Right atrium auricular region (tissue), 2 donors: ENCODE measurements at places on chromosomes 7 and 10. TPM values are rescaled to one million over a fixed set of nuclear protein-coding genes. Genes with fewer than 3 reads are reported as not detected.

PON3 gene
- total RNA-seq = 1.7 TPM

UTF1 gene
- total RNA-seq = not detected

DNA sequence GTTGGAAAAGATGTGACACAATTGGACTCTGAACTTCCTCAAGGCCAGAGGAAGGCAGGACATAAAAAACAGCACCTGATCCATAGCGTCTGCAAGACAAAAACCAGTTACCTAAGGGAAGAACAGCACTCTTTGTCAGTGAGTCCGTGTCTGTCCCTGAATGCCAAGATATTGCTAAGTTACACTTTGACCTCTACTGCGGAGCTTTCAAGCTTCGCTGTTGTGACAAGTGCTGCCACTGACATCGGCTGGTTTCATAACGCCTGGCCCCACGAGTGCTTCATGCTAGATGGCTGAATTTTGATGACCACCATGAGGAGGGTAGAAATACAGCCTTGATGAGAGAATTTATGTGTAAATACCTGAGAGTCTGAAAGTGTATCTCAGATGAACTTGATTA is 49.7 kb upstream of the JAZF1 start:
- DNase-seq = no peak

GRCh38 chr7:37265006-37265405 is 183.7 kb downstream of the ELMO1 start:
- DNase-seq = no peak

OR2A25 gene
- not detected for total RNA-seq

SUV39H2 gene
- total RNA-seq = 1.9 TPM

DNA sequence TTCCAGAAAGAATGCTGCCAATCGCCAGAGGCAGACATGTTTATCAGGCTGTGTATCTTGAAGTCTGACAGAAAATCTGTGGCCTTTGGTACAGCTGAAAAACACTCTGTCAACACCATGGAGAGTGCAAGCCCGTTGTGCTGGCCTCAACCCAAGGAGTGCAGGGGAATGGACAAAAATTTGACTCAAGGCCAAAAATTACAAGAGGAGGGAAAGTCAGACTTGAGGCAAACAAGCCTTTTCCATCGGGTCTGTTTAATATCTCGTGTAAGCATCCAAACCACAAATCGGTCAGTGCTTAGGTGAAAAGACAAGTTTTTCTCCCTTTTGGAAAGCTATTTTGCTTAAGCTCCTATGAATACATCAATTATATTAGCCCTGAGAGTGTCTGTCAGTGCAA is 305.3 kb upstream of the NFE2L3 start:
- DNase-seq = peak; percentile 85

ANKRD30A gene
- not detected for total RNA-seq

DNA sequence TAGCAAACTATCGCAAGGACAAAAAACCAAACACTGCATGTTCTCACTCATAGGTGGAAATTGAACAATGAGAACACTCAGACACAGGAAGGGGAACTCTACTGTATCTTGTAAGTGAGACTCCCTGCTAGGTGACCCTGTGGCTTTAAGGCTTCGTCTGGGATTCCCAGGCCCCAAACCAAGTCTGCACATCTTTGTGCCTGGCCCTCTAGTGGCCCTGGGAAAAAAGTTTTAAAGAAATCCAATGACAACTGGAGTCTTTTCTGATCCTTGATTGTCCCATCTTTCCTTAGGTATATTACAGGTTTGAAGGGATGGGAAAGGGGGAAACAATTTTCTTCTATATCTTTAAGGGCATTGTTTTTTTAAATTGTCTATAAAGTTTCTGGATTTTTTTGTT is 10.6 kb upstream of the LIPM start:
- DNase-seq = no peak

PKD2L1 gene
- total RNA-seq = not detected

DNA sequence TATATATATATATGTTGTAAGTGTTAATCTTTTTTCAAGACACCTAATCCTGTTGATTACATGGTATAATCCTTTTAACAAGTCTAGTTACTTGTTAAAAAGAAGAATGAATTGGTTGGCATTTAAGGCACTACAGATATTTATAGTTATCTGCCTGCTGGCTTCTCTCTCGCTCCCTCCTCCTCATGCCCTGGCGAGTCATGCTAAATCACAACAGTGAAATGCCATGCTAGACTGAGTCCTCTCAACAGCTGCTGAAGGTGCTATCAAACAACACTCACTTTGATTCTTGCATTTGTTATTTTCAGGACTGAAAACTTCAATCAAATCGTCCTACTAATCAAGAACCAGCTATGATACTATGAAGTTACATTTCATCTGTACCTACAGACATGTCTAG is 15.4 kb downstream of the NRAP start:
- DNase-seq = no peak

UPK3BL2 gene
- total RNA-seq = 0.83 TPM

ATOH7 gene
- total RNA-seq = not detected

- DNase-seq = no peak
These were observed 68.2 kb upstream of the INPP5A start for GRCh38 chr10:132469197-132469884.

STYXL1 gene
- 40.1 TPM for total RNA-seq

GRCh38 chr7:15603124-15603523 is 41.3 kb upstream of the AGMO start:
- no peak for DNase-seq

NUTM2E gene
- not detected for total RNA-seq

DNA sequence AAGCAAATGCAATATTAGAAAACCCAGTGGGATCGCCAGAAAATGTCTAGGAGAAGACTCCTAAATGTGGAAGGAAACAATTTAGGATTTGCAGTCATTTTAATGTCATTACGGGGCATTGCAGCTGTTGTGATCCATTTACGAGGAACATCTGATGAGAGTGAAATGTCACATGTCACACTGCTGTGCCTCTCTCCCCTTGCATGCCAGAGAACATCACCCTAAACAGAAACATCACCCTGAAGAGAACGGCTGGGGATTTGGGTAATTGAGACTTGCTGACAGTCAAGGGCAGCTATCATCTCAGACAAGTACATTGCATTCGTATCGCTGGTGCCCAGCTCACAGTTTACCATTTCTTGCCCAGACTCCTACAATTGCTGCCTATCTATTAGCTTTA is 785.7 kb upstream of the POM121L12 start:
- no peak for DNase-seq

DNA sequence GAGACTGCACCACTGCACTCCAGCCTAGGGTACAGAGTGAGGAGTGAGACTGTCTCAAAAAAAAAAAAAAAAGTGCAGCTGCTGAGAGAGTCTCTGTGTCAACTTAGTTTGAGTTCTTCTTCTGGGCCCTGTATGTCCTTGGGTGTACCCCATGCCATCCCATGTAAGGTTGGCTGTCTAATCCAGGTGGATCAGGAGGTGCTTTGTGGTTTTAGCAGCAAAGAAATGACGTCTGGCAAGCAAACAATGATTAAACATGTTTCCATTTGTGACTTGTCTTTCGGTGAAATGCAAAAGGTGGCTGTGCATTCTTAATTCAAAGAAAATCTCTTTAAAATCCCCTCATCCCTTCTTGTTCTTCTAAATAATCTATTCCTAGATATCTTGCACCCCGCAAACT is 255.9 kb downstream of the ANKRD30A start:
- no peak for DNase-seq

AKR1C8 gene
- not detected for total RNA-seq

DNA sequence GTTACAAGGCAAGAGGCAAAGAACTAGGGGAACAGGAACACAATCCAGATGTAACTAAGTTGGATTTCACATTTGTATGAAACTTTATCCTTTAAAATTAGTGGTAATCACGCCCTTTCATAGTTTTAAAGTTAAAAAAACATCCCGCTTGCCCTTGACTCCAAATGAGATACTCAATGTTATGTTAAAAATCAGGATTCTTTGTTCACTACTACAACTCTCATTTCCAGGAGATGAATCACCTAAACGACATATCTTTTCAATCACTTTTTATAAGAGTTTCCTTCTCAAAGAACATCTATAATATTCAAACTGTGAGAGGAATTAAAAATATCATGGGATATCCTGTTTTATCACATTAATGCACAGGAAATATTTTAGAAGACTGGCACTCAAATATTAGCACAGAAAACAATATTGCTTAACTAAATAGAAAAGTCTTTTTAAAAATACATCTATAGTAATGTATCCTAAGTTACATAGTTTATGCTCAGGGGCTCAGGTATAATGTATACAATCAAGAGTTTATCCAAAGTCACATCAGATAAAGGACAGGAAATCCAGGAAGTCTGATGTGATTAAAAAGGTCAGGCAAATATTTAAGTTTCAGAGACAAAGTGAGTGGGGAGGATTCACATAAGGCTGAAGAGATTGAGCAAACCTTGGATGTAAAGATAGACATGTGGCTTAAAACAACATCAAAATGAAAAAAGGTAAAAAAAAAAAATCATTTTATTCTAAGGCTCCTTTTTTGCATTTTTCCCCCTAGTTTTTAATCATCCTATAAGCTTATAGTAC is 41.9 kb downstream of the CADPS2 start:
- DNase-seq = no peak

- no peak for DNase-seq
These were observed 433.7 kb upstream of the MGMT start for GRCh38 chr10:129033340-129033739.

KCND2 gene
- total RNA-seq = 0.12 TPM

DNA sequence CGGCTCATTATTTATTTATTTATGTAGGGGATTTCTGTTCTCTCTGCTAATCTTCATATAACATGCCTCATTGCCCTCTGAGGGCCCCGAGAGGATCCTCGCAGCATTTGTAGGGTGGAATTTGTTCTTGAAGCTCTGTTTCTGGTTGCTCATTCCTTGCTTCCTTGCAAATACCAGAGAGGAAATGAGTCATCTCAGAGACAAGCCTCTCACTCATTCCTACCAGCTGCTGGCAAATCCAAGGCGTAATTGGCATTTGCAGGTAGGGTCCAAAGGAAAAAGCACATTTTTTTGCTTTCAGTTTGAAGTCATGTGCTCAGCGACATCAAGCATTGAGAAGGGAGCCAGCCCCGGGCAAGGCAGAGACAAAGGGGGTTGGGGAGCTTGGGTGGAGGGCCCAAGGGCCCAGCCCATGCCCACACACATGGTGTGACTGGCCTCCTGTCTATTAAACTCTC is 501.6 kb downstream of the GALNT17 start:
- DNase-seq = no peak

SLC18A3 gene
- not detected for total RNA-seq

GRCh38 chr10:129972145-129972965 is 8.3 kb upstream of the EBF3 start:
- no peak for DNase-seq

- DNase-seq = no peak
These were observed 29.4 kb upstream of the PPP1R9A start for GRCh38 chr7:94877731-94878670.

LRRN3 gene
- 6.6 TPM for total RNA-seq

ZNF853 gene
- total RNA-seq = 25.2 TPM

GRCh38 chr7:155166673-155167370 is 96.7 kb downstream of the HTR5A start:
- no peak for DNase-seq

- no peak for DNase-seq
These were observed 133.1 kb downstream of the NRCAM start for GRCh38 chr7:108322925-108323832.

DNA sequence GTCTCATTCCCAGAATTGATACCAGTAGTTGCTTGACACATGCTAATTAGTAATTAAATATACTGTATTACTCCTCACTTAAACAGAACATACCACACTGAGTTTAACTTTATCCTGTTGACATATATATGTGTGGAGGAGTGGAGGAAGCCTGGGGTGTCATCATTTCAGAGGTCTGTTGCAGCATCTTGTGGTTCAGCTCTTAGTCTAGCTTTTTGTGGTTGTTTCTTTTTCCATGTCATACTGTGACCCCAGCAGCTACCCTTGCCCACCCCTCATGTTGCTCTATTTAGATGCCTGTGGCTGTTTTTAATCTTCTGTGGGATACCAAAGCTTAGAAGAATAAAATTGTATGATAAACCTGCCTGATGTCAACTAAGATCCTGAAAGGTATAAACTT is 875.4 kb downstream of the LRMDA start:
- DNase-seq = no peak

LIPN gene
- not detected for total RNA-seq
